ENCODE measurements at places on chromosomes 13 and 19. TPM values are rescaled to one million over a fixed set of nuclear protein-coding genes. Genes with fewer than 3 reads are reported as not detected.

GRCh38 chr13:77390391-77390790, 63.5 kb upstream of the MYCBP2 start:
- no peak for DNase-seq

- no peak for DNase-seq
Observed at GRCh38 chr19:6997679-6998445, 23.4 kb downstream of the MBD3L2B start.

DNA sequence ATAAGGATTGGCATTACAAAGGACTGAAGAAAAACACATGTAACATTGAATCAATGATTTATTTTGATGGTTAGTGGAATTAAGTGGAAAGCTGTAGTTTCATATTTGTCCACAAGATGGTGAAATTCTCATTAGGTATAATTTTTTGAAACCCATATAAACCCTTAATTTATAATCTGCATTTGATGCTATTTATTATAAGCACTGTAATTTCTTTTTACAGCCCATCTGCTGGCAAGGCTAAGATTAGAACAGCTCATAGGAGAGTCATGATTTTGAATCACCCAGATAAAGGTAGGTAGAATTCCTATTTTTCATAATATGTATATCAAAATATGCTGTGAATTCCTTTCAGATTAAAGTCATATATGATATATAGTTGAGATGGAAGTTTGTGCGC, 62.2 kb downstream of the DNAJC15 start:
- no peak for DNase-seq

DNA sequence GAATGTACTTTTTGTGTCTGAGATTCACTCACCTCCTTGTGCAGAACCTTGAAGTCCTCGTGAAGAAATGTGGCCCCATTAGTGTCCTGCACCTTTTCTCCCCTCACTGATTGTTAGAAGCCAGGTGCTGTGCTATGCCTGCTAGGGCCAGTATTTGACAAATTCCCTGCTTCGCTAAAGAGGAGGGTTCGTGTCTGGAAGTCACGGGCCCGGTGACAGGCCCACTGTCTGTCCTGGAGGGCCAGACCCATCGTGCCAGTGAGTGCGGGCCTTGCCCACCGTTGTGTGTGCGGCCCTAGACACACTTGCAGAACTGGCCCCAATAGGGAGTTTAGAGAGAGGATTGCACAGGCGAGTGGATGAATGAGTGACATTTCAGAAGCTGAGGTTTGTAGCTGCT, 36.8 kb upstream of the GAS6 start:
- DNase-seq: no peak

- no peak for DNase-seq
Observed at GRCh38 chr19:14871619-14872230, 14.2 kb downstream of the OR7A17 start.

DNA sequence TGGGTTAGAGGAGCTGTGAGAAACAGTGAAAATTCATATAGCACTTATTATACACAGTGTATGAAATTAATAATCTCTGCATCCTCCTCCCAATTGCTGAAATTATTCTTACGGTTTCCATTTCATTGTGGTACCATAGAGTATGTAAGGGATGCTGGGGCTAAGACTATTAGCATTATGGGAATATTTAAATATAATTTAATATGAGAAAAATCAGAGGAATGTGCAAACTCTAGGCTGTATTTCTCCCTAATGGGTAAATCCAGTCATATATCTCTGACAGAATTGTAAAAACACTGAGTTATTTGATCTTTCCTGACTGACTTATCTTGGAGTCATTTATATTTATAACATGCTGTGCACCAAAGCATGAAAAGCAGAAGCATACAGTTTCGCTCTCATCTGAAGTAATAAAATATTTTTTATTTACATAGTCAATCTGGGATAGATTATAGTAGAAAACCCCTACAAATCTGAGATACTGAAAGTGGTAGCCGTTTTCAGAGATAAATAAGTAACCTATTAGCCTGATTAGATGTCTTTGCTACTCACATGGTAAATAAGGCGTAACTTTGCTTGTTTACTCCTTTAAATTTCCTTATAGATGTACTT, 34.9 kb downstream of the LRCH1 start:
- DNase-seq: no peak

DNA sequence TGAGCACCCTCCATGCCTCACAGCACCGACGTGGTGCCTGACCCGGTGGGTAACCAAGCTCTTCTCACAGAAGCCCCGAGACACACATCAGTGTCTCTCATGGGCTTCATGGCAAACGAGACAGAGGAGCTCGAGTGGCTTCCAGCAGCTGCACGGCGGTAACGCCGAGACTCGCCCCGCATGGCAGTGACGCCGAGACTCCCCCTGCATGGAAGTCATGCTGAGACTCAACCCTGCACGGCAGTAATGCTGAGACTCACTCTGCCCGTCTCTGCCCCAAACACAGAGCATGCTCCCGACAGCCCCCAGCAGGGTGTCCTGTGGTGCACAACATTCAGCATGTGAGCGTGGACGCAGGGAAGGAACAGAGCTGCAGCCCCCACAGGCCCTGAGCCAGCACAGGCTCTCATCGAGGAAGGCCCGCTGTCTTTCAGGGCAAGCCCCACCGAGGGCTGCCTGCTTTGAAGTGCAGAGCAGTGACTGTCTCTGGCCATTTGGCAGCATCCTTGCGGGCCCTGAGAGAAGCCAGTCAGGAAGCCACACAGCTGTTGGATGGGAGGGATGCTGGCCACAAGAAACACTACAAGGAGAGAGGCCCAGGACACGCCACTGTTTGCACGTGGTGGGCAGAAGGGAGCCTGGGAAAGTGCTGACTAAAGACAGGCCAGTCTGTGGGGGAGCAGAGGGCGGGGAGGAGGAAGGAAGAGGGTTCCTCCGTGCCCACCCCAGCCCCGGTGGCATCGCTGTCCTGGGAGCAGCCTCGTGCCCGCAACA, 9.5 kb downstream of the GAS6 start:
- DNase-seq: peak; percentile 51

GRCh38 chr13:109629737-109630136, 156.6 kb downstream of the IRS2 start:
- no peak for DNase-seq

DNA sequence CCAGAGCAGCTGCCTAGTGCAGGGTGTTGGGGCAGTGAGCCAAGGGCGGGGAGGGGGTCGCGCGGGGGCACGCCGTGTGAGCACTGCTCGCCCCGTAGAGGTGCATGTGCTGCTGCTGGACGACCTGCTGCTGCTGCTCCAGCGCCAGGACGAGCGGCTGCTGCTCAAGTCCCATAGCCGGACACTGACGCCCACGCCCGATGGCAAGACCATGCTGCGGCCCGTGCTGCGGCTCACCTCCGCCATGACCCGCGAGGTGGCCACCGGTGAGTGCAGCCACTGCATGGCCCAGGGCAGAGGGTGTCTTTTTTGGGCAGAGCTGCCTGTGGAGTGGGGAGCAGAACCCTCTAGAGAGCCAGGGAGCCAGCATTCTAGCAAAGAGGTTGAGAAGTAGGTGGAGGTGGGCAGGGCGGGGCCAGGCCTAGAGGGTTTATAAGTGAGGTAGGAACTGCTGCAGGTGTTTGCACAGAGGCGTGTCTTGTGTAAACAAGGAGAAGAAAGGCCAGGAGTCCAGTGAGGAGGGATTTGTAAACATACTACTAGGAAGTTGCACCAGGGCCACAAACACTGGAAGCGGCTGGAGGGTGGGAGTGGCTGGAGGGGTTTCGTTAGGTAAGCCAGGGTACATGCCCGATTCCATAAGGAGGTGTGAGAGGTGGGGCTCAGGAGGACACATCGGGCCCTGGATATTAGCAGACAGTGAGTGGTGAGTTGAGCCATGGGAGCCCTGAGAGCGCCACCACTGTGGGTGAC, 21.3 kb downstream of the ARHGEF1 start:
- peak; percentile 93 for DNase-seq

DNA sequence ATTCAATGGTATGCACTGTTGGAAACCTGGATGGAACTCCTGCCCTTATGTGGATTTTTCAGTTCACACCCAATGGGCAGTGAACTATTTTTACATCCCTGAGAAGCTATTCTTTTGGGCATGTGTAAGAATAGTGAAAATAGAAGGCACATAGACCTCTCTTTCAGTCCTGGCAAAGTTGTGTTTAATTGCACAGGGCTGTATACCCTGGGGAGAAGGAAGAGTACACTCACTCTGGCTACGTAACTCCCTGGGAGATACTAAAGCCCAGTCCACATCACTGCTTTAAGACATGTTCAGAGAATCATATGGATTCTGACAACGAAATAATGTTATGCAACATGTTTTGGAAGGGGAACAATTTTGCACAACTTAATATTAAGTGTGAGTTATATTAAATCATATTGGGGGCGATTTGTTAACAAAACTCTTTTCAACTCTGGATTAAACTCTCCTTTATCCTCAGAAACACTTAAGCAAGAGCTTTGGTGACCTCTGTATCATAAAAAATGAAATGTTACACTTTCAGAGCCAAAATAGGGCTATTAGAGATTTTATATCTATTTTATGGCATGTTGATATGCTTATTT, 166.1 kb downstream of the DCT start:
- no peak for DNase-seq

DNA sequence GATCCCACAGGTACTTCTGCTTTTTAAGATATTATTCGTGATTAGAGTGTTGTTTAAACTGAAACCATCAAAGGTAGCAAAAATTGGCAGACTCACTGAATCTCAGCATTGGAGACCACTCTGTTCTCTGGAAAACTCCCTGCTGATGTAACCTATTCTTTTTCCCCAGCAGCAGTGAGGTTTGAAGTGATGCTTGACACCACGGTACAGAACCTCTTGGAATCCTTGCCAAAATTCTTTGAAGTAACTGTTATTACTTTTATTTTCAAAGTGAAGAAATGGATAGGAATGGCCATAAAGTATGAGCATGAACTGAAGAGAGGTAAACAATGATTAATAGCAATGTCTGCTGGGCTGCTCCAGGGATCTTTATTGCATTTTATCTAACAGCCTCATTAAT, 66.4 kb upstream of the KL start:
- DNase-seq: no peak

DNA sequence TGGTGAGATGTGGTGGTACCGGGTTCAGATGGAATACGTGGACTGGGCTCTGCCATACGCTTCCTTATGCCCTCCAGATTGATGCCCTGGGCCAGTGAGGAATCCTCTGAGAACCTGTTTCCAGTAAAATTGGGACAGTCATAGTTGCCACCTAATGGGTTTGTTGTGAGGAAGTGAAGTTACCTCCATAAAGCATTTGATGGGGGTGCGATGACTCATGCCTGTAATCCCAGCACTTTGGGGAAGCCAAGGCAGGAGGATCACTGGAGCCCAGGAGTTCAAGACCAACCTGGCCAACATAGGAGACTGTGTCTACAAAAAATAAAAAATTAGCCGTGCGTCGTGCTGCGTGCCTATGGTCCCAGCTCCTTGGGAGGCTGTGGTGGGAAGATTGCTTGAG, 4.8 kb downstream of the SNRPA start:
- DNase-seq: no peak

DNA sequence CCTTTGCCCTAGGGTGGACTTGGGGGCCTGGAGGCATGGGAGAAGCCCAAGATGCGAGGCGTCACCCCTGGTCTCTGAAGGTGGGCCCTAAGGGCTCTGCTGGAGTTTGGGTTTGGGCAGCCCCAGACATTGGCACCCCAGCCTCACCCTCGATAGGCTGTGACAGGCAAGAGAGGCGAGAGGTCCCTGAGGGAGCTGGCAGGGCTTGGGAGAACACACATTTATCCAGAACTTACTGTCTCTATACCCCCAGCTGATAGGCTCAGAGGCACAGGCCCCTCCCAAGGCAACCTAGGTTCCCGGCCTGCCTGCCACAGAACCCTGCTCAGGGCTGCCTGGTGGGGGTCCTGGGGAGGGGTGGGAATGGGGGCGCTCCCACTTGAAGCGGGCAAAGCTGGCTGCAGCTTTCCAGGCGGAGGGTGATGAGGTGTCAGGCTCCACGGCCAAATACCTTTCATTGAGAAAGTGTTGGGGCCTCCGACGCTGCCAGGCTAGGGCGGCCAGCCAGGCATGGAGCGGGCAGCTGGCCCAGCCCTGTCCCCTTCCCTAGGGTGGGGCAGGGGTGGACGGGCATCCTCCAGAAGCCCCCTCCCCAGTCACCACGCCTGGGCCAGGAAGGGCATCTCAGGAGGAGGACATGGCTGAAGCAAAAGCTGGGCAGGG, 9.7 kb downstream of the CILP2 start:
- no peak for DNase-seq

- no peak for DNase-seq
Observed at GRCh38 chr19:40262422-40262821, 22.7 kb downstream of the AKT2 start.

GRCh38 chr13:42753697-42754096, 27.7 kb upstream of the FAM216B start:
- DNase-seq: no peak

GRCh38 chr13:113837560-113838355, 26.1 kb downstream of the GAS6 start:
- DNase-seq: peak; percentile 86

GRCh38 chr19:11364935-11365334, 9.5 kb upstream of the SWSAP1 start:
- no peak for DNase-seq

DNA sequence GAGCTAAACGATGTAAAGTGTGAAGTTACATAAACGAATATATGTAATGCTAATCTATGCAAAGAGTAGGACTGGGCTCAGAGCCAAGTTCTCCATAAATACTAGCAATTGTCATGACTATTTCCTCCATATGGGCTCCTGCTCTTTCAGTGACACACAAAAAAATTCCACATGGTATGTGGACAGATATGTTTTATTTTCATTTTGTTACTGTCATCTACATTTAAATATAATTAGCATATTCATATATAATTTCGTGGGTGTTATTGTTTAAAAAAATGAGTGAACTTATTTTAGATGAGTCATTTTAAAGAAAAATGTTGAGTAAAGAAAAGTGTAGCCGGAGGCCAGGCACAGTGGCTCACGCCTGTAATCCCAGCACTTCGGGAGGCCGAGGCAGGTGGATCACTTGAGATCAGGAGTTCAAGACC, 5.0 kb upstream of the IGSF23 start:
- peak; percentile 57 for DNase-seq

DNA sequence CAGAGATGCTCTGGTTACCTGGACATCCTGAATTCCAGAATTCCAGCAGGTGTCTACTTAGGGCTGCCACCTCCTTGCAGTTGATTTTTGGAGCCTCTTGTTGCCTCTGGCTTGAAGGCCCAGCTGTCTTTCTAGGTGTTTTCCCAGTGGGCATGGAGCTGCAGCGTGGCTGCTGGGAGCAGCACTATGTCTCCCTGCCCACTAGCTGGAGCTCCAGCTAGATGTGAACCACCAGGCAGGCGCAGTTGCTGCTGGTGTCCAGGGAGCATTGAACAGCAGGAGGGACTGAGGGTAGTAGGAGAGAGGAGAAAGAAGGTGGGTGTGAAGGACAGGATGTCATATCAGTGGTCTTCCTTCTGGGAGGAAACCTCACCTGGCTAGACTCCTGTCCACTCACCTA, 9.9 kb upstream of the SELENOW start:
- DNase-seq: no peak

- DNase-seq: no peak
Observed at GRCh38 chr19:31319465-31319864, 29.8 kb downstream of the TSHZ3 start.

FAM98C gene
- total RNA-seq: 31.4 TPM

CEACAM3 gene
- 1.1 TPM for total RNA-seq

CEACAM21 gene
- 0.25 TPM for total RNA-seq

PRKACA gene
- 89.3 TPM for total RNA-seq

IGFLR1 gene
- 5.4 TPM for total RNA-seq

DACT3 gene
- 5.3 TPM for total RNA-seq

TEX29 gene
- 0.52 TPM for total RNA-seq

Measured in colonic mucosa (tissue), 4 donors.